Effector memory CD4-positive, alpha-beta T cell (primary cell): ENCODE measurements at places on chromosomes 12 and 14.

GRCh38 chr14:51564986-51565604 lies 86.6 kb upstream of the FRMD6 start:
- no peak for DNase-seq

DNA sequence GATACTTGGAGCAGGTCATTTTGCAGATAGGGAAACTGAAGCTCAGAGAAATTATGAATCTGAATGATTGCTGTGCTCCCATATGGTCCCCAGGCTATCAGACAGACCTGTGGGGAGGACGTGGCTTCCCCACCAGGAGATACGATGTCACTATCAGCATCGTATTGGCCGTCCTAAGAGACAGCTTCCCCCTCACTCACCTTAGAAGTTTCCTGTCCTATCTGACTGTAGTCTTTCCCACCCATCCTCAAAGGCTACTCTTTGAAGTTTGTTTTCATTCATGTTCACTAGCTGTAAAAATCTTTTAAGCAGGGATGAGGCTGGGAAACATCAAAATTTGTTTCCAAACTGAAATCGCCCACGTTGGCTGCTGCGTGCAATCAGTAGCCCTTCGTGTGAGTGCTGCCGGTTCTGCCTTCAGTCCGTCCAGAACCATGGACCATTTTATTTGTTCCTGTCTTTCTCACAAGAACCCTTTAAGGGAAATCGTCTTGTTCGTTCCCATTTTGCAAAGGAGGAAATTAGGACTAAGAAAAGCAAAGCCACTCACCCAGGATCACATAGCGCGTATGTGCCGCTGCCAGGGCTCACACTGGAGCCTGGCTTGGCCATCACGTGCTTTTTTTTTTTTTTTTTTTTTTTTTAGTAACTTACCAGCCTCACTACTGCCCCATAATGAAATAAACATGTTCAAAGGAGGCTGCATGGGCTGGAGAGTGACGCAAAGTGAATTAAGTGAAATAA lies 1.0 kb upstream of the KDM2B start:
- no peak for DNase-seq

GRCh38 chr12:95173392-95174251 lies 43.6 kb downstream of the FGD6 start:
- DNase-seq: no peak

DNA sequence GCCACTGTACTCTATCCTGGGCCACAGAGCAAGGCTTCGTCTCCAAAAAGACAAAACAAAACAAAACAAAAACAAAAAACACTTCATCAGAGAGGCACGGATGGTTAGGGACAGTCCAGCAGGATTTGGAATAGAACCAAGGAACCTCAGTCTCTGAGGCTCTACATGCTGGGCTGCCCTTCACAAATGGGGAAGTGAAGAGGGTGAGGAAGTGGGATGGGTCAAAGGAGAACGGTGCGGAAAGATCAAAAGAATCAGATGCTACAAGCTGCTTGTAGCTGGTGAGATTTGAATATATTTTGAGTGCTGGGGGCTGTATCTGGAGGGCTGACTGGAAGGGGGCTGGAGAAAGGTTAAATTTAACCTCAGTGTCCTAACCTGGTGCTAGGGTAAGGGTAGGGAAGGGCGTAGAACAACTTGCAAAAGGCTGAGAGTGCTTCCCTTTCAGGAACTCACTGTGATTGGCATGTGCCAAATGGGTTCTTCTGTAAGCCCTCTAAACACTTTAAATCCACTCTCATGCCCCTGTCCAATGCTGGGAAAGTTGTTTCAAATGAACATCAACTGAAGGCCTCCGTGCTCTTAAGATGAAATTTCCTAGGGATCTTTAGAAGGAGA lies 4.6 kb downstream of the FOXJ2 start:
- no peak for DNase-seq

DNA sequence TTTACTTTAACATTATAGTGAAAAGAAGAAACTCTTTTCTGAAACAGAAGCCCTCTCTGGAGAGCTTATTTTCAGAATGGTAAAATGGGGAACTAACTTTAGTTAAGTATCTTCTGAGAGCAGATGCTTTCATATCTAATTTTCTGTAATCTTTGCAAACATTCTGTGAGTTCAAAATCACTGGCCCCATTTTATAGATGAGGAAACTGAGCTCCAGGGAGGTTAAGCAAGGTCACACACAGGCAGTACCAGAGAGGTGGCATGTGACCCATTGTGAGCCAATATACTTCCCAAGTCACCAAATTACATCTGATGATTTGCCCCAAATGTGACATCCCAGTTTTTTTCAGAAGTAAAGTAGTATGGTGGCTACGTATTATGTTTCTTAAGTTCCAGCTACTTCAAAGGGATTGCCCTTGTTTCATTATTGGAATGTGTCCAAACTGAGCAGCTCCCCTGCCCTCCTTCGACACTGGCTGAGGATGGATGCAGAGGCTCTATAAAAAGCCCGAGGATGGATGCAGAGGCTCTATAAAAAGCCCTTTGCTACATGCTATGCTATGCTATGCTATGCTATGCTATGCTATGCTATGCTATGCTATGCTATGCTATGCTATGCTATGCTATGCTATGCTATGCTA lies 36.2 kb upstream of the NUDT4 start:
- no peak for DNase-seq

DNA sequence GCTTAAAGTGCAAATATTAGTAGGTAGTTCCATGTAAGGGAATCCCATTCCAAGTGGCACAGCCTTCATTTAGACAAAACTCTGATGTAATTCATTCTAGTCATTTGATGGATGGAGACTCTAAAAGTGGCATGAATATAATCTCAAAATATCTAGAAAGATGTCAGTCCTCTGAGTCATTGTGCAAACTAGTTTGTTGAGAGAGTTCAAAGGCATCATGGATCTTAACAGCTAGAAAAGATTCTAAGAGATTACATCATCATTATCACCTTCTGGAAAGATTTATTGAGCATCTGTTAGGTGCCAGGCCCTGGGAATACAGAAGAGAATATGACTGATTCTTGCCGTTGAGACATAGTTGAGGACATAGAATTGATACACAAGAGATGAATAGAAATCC lies 30.7 kb downstream of the CRADD start:
- DNase-seq: no peak
